ENCODE measurements at places on chromosomes 1 and 21.
A peak's percentile ranks its signal among the peaks of the same experiment; 100 is the strongest.

DNA sequence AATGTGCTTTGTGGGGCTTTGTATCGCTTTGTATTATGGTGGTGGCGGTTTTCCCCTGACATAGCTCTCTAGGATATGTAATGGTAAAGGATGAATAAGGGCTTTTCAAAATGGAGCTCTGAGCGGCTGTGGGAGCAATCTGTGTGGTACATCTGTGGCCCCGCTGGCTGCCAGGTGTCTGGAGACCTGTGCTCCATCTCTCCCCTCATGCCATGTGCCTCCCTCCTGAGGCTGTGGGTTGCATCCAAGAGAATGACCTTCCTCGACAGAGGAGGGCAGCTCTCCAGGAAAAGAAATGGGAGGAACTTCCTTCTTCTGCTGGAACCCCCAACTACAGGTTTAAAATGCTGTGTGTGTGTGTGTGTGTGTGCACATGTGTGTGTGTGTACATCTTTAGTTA lies 78.7 kb downstream of the RYR2 start:
- no peak for DNase-seq

DNA sequence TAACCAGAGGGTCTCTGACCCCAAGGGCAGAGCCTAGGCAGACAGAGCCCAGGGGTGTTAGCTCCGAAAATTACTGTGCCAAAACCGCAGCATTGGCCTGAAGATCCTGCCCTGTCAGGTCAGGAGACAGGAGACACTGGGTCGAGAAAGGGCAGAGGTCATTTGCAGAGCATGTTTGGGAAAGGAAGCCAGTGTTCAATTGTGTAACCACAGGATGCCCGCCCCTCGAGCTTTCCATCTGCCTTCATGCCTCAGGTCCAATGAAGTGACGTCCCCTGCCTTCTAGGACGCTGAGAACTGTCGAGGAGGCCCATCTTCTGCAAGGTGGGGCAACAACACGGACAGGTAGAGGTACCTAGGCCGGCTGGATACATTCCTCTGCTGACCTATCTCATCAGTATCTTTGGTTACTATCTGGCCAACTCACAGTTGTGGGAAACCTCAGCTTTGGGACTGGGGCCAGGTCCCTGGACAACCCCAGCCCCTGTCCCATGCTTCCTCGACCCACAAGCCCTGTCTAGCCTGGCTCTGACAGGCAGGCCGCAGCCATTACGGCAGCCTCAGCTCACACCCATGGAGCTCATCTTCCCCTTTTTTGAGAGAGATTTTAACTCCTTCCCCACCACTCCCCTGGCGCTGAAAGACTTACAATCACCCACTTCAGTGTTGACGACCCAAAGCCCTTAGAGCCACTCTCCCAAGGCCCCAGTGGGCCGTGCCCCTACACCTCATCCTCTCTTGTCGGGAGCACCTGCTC lies 1.3 kb downstream of the ARL8A start:
- no peak for DNase-seq

GRCh38 chr1:55839626-55840025 lies 624.5 kb upstream of the USP24 start:
- DNase-seq = no peak

DNA sequence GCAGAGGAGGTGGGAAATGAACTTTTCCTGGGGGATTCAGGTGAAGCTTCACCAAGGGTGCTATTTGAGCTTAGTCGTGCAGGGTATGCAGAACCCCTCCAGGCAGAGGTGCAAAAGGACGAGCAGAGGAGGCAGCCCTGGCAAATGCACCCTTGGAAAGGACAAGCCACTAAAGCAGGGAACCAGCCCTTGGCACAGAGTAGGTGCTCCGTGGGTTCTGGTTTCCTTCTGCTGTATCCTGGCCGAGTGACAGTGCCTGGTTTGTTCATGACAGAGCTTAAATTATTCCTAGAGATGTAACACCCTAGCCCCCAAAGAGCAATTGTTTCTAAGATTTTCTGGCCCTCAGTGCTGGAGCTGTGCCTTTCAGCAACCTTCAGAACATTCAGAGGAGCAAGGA lies 73.4 kb upstream of the SYT6 start:
- DNase-seq = no peak

DNA sequence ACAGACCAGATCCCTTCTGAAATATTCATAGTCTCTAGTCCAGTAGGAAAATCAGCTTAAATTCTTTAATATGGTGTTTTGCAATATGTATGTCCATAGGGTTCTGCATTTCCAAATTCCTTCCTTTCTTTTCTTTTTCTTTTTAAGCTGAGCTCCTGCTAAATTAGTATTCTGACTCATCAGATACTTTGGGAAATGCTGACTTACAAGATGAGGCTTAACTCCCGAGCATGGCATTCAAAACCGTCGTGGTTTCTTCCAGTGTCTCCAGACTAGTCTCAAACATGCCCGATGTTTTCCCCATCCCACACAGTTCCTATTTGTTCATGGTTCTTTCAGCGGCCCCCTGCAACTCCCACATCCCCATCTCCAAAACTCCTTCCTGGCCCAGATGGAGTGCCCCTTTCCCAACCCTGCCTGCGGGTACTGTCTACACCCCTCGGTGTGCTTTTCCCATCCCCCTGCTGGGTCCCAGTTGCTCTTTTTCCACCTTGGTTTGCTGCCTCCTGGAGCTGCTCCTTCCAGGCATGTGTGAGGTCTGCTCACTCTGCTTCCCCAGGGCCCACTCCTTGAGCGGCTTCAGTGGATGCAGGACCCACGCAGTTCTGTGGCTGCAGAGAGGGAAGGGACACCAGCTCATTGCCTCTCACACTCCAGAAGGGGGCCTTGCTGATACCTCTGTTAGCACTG lies 19.5 kb upstream of the ETV3 start:
- DNase-seq = no peak

- no peak for DNase-seq
Observed at GRCh38 chr1:194055536-194055935, 869.1 kb upstream of the B3GALT2 start.

DNA sequence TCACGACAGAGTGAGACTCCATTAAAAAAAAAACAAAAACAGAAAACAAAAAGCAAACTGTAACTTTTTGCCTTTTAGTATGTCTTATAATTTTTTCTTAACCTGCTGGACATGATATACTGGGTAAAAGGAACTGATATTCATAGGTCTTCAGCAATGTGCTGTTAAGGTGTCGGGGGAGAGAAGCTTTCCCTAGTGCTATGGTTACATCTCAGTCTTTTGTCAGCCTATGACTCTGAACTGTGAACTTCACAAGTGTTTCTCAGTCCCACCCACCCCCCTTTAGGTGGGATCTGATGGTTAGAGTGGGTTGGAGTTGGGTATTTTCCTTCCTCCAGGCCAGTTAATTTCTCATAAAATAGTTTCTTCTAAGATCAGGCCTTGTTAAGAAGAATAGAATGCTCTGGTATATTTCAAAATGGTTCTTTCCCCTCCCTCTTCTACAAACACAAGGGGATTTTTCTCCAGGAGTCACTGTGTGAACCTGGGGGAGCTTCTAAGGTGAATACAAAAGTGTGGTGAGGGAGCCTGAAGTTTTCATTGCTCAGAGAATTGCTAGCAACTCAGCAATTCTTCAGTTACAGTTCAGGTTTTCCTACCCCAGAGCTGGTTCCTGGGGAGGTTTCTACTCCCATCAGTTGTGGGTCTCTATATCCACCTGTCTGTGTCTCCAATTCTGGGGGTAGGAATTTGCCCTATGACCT lies 16.1 kb upstream of the EDARADD start:
- DNase-seq = no peak

- no peak for DNase-seq
Observed at GRCh38 chr1:39214714-39214997, 10.2 kb downstream of the MACF1 start.

GRCh38 chr1:109304226-109304920 lies 2.4 kb downstream of the MYBPHL start:
- DNase-seq = no peak

- peak; percentile 8 for DNase-seq
Observed at GRCh38 chr1:197675583-197676208, 99.6 kb downstream of the DENND1B start.

DNA sequence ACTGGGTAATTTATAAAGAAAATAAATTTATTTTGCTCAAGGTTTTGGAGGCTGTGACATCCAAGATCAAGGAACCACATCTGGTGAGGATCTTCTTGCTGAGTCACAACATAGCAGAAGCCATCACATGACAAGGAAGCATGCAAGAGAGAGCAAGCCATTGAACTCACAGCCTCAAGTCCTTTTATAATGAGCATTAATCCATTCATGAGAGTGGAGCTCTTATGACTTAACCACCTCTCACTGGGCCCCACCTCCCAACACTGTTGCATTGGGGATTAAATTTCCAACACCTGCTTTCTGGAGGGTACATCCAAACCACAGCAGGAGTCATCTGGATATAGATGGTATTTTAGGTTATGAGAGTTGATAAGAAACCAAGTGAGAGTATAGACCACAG lies 20.6 kb upstream of the EGLN1 start:
- DNase-seq = no peak

DNA sequence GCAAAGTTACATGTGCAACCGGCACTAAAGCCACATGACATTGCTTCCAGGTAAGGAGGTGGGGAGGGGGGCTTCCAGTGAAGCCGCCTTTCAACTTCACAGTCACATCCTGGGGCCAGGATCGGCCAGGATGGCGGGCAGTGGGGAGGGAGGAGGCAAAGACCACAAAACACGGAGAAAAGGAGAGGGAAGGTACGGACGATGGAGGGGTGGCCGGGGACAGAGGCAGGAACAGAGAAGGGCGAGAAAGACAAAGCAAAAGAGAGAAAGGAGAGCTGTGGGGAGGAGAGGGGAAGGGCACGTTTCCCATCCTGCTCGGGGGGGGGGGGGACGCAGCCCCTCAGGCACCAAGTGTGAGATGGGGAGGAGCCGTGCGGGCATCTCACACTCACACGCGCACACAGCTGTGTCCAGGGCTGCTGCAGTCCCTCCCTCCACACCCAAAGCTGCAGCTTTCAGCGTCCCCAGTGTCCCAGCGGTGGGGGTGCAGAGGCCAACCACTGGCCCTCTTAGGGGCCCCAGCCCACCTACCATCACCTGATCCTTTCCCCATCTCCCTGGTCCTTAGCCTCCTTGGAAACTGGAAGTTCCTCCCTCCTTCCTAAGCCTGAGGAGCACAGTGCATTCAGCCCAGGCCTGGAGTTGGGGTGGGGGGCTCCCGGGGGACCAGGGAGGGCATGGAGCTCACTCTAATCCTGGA lies 2.4 kb downstream of the SH2D5 start:
- no peak for DNase-seq

DNA sequence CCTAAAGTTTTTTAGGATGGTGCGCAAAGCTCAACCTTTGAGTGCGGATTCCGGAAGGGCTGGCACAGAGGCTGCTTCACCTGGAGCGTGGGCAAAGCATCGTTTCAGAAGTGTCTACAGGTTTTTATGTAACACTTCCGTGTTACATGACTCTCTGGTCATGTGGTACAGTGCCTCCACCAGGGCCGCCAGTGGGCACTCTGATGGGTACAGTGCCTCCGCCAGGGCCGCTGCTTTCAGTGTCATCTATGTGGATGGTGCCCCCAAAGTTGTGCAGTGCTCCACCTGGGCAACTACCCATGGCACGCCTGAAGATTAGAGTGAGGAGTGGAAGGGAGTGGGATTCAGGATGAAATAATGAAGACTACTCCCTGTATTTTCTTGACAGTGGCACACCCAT lies 101.4 kb upstream of the C1orf174 start:
- DNase-seq = no peak

- DNase-seq = peak; percentile 12
Observed at GRCh38 chr1:241627453-241628259, 12.5 kb downstream of the CHML start.

DNA sequence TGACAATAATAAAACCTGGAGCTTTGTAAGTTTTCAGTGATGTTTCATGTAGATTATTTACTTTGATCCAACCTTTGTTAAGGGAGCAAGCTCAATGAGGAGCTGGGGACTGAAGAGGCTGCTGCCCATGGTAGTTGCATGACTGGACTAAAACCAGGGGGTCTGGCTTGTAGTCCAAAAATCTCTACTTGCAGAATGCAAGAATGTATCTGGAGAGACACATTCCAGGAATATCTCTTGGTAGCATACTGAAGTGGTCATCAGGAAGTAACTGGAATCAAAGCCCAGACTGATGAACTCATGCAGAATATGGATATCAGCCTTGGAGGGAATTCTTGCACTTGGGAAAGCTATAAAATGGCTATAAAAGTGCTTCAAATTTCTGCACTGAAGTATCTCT lies 5.8 kb upstream of the KIAA0040 start:
- DNase-seq = no peak

DNA sequence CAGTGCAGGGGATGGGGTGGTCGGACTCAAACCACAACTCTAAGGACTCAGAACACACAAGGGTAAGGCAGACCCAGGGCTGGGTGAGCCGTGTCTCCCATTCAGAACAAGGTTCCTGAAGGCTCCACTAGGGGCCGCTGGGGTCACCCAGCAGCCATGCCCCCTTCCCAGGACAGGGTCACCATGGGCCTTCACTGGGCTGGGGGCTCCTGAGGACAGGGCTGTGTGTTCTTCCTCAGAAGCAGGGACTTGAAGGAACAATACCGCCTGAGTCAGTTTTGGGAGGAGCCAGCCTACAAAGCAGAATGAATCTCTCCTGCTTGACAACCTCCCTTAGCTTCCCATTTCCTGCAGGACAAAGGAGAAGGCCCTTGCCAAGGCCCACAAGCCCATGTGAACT lies 15.4 kb downstream of the RIMS3 start:
- DNase-seq = no peak

GRCh38 chr1:177945943-177946650 lies 23.8 kb downstream of the SEC16B start:
- peak; percentile 33 for DNase-seq

- no peak for DNase-seq
Observed at GRCh38 chr1:109133815-109134214, 19.9 kb downstream of the ELAPOR1 start.

DNA sequence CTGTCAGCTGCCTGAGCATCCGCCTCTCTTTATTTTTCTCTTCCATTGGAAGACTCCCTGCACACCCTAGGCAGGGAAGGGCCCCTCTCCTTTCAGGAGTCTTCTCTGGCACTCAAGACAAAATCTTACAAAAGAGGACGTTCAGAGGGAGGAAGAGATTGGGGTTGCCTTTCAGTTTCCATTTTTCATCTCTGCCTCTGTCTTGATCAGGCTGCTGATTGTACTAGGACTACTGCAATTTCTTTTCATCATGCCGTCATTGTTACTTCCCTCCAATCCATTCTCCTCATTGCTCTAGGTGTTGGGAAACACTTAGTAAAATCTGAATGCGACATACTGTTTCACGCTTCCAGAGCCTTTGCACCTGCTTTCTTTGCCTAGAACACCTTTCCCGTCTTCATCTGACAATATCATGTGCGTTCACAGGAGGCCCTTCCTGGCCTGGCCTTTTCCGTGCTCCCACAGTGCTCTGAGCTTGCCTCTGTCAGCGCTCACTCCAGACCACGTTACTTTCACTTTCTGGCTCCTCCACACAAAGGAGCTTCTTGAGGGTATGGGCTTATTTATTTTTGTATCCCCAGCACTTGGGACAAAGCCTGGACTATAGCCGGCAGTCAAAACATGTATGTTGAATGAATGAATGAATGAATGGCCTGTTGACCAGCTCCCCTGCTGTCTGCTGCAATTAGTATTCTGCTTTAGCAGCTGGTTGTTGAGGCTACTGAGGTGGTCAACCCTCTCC lies 10.9 kb downstream of the LRRC71 start:
- DNase-seq = peak; percentile 20

GRCh38 chr1:165580931-165581871 lies 37.4 kb downstream of the LRRC52 start:
- no peak for DNase-seq

All from SHP77 (cell line).